ENCODE measurements at places on chromosomes 5 and 9. TPM values are rescaled to one million over a fixed set of nuclear protein-coding genes. Genes with fewer than 3 reads are reported as not detected.

PCDHB2 gene
- polyA plus RNA-seq = 0.46 TPM

CTNND2 gene
- not detected for polyA plus RNA-seq

SVEP1 gene
- polyA plus RNA-seq = 3.8 TPM

CDX1 gene
- polyA plus RNA-seq = 0.22 TPM

GGTA1 gene
- polyA plus RNA-seq = not detected

AGXT2 gene
- not detected for polyA plus RNA-seq

ENG gene
- 73.9 TPM for polyA plus RNA-seq

FOXI1 gene
- polyA plus RNA-seq = not detected

COL27A1 gene
- 18.3 TPM for polyA plus RNA-seq

FAM151B gene
- 1.0 TPM for polyA plus RNA-seq

SPATA31D4 gene
- not detected for polyA plus RNA-seq

WNT8A gene
- polyA plus RNA-seq = not detected

F12 gene
- polyA plus RNA-seq = 1.4 TPM

CNTNAP3 gene
- polyA plus RNA-seq = 1.2 TPM

CCDC180 gene
- 0.24 TPM for polyA plus RNA-seq

IFNA13 gene
- not detected for polyA plus RNA-seq

ZNF354C gene
- 1.9 TPM for polyA plus RNA-seq

GPR151 gene
- not detected for polyA plus RNA-seq

GRCh38 chr5:57705769-57706168 is 223.2 kb upstream of the ACTBL2 start:
- DNase-seq = no peak

- DNase-seq = no peak
These were observed 577 bp upstream of the CCDC112 start for GRCh38 chr5:115297031-115297430.

- peak; percentile 94 for DNase-seq
These were observed 287.0 kb downstream of the GAS1 start for GRCh38 chr9:86660146-86660943.

- DNase-seq = no peak
These were observed 32.6 kb downstream of the IPPK start for GRCh38 chr9:92637326-92637725.

GRCh38 chr5:32776200-32776599 is 65.1 kb downstream of the NPR3 start:
- DNase-seq = no peak

DNA sequence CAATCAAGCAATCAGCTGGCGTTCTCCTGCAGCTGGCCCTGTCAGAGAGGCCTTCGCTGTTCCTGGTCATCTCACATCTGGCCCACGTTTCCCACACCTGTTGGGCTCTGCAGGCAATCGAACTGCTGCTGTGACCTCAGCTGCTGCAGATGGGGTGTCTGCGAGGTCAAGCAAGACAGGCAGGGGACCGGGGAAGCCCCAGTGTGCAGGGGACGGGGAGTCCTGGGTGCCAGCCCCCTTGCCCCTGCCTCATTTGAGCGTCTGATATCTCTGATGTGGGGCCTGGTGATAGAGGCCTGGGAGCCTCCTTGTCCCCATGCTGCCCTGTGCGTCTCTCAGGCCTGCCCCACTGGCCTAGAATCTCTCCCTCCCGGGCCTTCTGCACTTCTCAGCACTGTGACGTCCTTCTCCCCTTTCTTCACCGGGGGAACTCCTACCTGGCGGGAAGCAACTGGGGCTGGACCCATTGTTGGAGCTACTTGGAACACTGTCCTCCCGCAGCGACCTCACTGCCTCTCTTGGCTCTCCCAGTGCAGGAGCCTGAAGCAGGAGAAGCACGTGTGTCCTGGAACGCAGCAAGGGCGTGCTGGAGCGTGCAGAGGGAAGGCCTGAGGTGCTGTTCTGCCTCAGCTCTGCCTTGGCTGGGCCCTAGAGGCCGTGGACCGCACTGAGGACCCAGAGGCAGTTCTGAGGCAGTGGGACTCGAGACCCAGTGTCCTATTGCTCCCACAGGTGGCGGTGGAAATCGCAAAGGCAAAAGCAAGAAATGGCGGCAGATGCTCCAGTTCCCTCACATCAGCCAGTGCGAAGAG is 3.9 kb downstream of the GRK6 start:
- no peak for DNase-seq

DNA sequence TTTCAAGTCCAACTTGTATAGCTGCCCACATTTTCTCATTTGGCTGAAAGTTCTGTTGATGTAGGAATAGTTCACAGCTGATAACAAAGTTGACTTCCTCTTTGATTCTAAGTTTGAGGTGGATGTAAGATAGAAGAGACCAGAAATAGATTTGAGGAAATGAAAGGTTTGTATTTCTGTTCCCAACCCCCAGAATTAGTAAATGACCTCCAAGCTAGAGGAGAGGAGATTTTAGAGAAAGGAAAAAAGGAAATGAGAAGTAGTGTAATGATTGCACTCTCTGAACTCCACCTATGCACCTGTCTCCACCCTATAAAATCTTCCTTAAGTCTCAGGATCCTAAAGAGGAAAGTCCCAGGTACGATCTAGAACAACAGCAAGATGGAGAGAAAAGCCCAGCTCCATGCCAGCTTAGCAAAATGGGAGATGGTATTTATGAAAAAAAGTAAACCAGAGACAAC is 130.4 kb upstream of the POC5 start:
- no peak for DNase-seq

DNA sequence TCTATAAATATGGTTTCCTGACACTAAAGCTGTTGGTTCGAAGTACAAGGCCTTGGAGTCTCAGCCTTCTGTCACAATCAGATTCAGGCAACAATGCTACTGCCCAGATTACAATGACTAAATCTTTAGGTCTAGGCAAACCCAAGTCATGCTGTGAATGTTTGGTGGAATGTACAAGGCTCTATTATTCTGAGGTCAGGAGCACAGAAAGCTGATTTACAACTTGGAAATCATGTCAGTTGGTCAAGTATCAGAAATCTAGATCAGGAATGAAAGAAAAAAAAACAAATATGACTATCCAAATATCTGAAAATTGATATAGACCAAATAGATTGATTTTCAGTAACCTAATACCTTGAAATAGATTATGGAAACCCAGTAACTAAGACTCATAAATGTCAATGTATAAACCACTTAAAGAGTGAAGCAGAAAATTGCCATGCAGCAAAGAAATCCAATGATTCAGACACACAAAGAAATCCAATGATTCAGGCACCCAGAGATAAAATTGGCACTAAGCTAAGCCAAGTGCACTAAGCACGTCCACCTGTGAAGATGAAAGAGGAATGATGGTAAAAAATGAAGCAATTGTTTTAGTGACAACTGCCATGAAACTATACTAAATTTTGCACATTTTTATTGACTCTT is 588.0 kb upstream of the TUSC1 start:
- DNase-seq = no peak

DNA sequence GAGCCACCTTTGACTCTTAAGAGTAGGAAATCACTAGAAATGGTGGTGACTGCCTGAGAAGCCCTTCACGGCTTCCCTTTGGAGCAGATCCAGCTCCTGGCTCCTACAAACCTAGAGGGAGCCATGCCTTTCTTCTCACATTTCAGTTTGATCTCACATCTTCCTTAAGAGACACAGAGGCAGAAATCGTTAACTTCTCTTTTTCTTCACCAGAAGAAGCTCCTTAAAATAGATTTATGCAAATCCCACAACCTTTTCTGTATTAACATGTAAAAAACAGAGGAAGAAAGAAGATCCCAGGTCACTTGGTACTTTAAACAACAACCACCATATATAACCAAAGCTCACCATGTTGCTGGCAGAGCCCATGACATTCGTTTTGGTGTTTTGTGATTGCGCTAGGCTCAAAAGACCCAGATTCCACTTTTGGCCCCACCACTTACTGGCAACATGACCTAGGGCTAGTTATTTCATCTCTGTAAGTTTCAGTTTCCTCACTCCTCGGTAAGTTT is 29.6 kb downstream of the PAX5 start:
- DNase-seq = no peak

- no peak for DNase-seq
These were observed 325.1 kb downstream of the SPATA31D1 start for GRCh38 chr9:82313697-82314096.

- no peak for DNase-seq
These were observed 136.5 kb downstream of the MEF2C start for GRCh38 chr5:88746438-88746882.

- no peak for DNase-seq
These were observed 395.7 kb upstream of the SEMA6A start for GRCh38 chr5:116970318-116970717.

- no peak for DNase-seq
These were observed 250.2 kb upstream of the RFX3 start for GRCh38 chr9:3775968-3776367.

DNA sequence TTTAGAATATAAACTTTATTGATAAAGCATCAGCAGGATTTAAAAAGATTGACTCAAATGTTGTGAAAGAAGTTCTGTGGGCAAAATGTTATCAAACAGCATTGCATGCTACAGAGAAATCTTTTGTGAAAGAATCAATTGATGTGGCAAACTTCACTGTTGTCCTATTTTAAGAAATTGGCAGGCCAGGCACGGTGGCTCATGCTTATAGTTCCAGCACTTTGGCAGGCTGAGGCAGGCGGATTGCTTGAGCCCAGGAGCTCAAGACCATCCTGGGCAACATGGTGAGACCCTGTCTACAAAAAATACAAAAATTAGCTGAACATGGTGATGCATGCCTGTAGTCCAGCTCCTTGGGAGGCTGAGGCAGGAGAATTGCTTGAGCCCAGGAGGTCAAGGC is 17.4 kb downstream of the ZBTB43 start:
- DNase-seq = no peak

- no peak for DNase-seq
These were observed 18.4 kb downstream of the CARD19 start for GRCh38 chr9:93114169-93114983.

- no peak for DNase-seq
These were observed 14.2 kb downstream of the SPARC start for GRCh38 chr5:151672516-151672915.

DNA sequence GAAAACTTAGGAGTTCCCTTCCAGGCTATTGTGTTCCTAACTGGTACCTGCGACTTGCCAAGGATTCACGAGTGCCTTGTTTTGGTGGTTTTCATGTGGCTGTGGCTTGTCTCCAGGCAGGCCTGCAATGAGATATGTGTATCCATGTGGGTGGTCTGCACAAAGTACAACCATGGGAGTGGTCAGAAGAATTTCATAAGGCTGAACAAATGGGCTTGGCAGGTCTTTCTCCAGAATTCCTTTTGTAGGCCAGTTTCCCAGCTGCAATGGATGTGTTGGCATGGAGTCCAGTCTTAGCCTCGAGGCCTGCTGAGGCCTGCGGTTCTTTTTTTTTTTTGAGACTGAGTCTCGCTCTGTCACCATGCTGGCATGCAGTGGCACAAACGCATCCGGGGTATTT is 28.8 kb upstream of the MELK start:
- DNase-seq = no peak

DNA sequence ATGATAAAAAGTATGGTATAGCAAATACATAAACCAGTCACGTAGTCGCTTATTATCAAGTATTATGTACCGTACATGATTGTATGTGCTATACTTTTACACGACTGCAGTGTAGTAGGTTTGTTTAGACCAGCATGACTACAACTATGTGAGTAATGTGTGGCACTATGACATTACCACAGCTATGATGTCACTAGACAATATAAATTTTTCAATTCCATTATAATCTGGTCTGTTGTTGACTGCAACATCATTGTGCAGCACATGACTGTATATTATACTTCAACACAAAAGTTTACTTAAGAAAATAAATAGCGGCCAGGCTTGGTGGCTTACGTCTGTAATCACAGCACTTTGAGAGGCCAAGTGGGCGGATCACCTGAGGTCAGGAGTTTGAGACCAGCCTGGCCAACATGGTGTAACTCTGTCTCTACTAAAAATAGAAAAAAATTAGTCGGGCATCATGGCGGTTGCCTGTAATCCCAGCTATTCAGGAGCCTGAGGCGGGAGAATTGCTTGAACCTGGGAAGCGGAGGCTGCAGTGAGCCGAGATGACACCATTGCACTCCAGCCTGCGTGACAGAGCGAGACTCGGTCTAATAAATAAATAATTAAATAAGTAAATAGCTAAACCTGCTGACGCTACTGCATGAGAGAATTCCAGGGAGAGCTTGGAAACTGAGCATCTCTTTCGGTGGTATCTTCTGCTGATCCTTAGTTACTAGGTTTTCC is 24.6 kb upstream of the JADE2 start:
- DNase-seq = peak; percentile 54

GRCh38 chr5:150637245-150638052 is 3.0 kb upstream of the SYNPO start:
- DNase-seq = peak; percentile 95

GRCh38 chr5:34756781-34757624 is 82.0 kb upstream of the TTC23L start:
- DNase-seq = no peak

GRCh38 chr9:121802753-121803152 is 151.3 kb downstream of the DAB2IP start:
- no peak for DNase-seq

GRCh38 chr5:76403766-76404222 is 709 bp downstream of the IQGAP2 start:
- no peak for DNase-seq

DNA sequence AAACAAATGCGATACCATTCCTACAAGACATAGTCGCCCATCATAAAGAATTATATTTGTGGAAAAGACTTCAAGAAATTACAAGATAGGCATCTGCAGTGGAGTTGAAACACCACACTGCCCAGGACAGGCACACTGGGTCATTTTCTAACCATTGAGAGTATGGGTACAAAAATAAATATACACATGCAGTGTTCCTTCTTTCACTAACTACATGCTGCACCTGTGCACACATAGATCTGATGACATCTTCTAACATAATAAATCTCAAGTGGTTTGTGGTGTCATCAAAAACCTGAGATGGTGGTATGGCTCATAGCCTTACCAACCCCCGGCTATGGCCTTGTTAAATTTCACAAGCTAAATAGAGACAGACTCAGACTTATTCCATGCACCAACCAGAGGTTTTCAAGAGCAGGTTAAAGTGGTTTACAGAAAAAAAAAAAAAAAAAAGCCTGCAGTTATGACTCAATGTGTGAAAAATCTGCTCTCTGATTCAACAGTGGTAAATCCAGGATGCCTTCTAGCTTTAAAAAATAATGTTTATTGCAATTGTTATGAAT is 12.4 kb upstream of the NFIB start:
- DNase-seq = peak; percentile 74

DNA sequence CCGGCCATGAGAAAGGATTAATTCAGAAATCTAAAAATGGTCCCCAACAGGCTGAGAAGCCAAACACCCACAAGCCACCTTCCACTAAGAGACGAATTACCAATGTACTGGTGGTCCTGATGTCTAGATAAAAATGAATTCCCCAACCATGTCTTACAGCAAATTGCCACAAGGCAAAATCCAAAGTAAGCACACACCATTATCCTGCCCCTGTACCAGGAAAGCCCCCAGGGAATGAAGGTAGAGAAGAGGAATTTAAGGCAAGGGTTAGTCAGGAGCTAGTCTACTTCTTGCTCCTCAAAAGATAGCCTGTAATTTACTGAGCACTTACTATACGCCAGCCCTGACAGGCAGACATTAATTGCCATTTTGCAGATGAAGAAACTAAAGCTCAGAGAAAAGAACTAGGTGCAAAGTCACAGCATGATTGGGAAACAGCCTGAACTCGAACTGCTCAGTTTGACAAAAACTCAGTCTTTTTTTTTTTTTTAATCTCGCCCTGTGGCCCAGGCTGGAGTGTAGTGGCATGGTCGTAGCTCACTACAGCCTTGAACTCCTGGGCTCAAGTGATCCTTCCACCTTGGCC is 64.3 kb downstream of the RAPGEF1 start:
- DNase-seq = no peak

- no peak for DNase-seq
These were observed 1.9 kb upstream of the ORM2 start for GRCh38 chr9:114327749-114328148.
